ENCODE measurements at places on chromosomes 2 and 18.

- DNase-seq, result no peak
Observed at GRCh38 chr2:64861452-64862397, 127.5 kb upstream of the SLC1A4 start.

- no peak for DNase-seq
Observed at GRCh38 chr18:23938901-23939341, 75.6 kb upstream of the TTC39C start.

DNA sequence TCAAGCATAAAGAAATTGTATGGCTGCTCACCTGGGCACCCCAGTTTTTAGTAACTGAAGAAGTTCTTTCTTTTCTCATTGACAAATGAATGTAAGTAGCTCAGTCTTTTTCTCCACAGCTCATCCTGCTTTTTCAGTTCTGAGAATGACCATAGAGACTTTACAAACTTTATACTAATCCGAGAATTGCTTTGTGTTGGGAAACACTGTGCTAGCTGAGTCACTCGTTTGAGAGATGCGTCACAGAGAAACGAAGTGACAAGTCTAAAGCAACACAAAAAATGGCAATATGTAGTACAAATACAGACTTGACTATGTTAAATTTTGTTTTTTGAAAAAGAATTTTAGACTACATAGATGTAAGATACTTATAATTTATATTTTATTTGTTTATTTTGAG, 9.0 kb downstream of the LRRTM4 start:
- DNase-seq, result no peak

GRCh38 chr18:70299393-70299792, 10.5 kb downstream of the SOCS6 start:
- no peak for DNase-seq

DNA sequence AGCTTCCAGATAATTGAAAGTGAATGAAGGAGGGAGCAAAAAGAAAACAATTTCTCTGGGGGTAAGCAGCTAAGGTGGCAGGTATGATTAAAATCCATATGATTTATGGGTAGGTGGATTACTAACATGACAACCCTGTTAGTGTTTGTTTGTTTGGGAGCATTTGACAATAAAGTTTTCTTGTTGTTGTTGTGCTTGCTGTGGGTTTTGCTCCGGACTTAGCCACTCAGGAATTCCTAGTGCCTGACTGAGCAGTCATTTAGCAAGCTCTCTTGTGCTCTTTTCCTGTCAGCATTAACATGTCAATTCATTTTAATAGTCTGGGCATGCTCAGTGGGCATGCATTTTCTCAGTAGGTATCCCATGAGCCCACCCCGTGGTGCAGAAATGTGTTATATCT, 674.8 kb upstream of the ZEB2 start:
- no peak for DNase-seq

- no peak for DNase-seq
Observed at GRCh38 chr2:43075811-43076585, 150.4 kb downstream of the ZFP36L2 start.

GRCh38 chr2:108223573-108223972, 16.2 kb upstream of the SULT1C3 start:
- DNase-seq, result no peak

DNA sequence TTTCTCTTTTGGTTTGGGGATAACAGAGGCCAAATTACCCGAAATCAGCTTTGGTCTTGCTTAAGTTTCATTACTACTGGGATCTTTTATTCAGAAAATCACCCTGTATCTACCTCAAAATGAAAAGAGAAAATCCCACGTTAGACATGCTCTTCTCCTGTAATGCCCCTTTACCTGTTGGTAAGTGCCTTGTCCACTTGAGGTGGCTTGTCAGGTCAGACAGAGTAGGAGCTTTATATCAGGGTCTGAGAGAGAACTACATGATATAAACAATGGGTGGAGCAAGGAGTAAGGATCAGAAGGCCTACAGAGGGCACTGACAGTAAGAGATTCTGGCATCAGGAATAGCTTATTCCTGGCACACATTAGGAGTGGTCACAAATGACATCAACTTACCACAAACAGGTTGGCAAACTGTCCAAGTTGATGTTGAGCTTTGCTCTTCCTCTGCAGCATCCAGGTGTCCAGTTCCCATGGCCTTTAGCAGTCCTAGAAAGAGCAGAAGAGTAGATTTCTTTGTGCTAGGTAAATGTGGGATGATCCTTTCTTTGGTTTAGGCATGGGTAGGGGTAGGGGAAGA, at the start of gene REG1B:
REG1B (minus strand) TSS at position 209 of the 580 bp plus-strand sequence. CDS start 381 bp downstream, outside the sequence.
- no peak for DNase-seq

GRCh38 chr2:122231296-122231695, 475.8 kb downstream of the TSN start:
- no peak for DNase-seq

All from stimulated activated CD4-positive, alpha-beta T cell treated with anti-CD3 and anti-CD28 coated beads, TNF-alpha, amount 100 ng/mL, for 48 hours (primary cell).